NCI-H1694 treated with DMSO at 0.1 percent for 48 hours (cell line): ENCODE measurements at places on chromosomes 3 and 15.

DNA sequence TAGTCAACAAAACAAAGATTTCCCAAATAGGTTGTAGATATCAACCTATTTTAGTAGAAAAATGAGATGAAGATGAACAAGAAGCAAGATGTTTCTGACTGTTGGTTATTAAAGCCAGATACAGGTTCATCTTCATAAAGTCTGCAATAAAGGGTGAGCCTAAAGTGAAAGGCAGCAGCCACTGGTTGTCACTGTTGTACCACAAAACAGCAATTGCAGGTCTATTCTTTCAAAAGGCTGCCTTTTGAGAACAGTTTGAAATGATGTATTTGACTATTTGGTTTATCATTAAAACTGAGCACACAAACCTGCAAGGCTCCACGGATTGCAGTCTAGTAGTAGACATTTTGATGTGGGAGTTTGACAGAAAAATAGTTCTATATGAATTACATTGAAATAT, 543.4 kb downstream of the GBE1 start:
- no peak for DNase-seq

GRCh38 chr3:167453815-167454214, 20.0 kb downstream of the SERPINI2 start:
- no peak for DNase-seq

- DNase-seq: no peak
These were observed 639.7 kb upstream of the NR2F2 start for GRCh38 chr15:95690631-95691340.

- no peak for DNase-seq
These were observed 127.2 kb downstream of the NFKBIZ start for GRCh38 chr3:101976473-101976872.
